ENCODE measurements at places on chromosomes 16 and 17. TPM values are rescaled to one million over a fixed set of nuclear protein-coding genes. Genes with fewer than 3 reads are reported as not detected.

KRTAP9-4 gene
- not detected for total RNA-seq

GP1BA gene
- not detected for total RNA-seq

DNA sequence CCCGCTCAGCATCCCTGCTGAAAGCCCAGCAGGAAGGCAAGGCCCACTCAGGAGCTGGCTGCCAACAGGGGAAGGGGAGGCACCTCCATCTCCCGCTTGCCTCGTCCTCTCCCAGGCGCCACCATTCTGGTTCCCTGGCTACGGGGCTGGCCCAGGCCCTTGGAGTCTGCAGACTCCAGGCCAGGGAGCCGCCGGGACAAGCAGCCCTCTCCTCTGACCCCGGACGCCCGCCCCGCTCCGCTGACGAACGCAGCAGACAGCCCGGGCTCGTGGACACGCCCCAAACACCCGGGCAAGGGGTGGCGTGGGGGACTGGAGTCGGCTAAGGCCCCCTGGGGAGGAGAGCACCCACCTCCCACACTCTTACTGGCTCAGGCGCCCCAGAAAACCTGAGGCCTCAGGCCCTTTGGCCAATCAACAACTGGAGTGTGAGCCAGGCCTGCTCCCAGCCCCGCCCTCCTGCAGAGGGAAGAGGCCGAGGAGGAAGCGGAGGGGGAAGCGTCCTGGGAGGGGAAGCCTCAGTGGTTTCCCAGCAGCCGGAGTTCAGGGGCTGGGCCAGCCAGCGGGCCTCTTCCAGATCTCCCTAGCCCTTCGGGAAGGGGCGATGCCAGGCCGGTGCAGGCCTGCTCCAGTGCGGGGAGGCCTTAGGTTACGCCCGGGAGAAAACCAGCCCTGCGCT, 4.2 kb downstream of the MNT start:
- DNase-seq: peak; percentile 72
- H3K4me1 ChIP-seq: peaks cover 43% of the 10 kb centered on the region
- H3K36me3 ChIP-seq: peaks cover 1% of the 10 kb centered on the region
- H3K27me3 ChIP-seq: no peaks in the 10 kb centered on the region
- peak overlapping the region; percentile 63 for H3K27ac ChIP-seq

DNA sequence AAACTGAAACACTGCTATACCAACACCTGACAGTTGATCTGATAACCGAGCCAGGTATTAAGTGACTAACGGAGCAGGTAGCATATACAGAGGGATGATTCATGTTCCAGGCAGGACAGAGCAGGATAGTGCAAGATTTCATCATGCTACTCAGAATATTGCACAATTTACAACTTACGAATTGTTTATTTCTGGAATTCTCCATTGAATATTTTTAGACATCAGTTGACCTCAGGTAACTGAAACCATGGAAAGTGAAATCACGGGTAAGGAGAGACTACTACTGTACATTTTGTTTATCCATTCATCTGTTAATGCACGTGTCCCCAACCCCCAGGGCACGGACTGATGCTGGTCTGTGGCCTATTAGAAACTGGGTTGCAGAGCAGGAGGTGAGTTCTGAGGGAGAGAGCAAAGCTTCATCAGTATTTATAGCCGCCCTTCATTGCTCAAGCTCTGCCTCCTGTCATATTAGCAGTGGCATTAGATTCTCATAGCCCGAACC, 14.5 kb upstream of the PPM1E start:
- no peak overlapping the region for H3K27ac ChIP-seq
- no peak overlapping the region for H3K4me3 ChIP-seq
- DNase-seq: no peak
- H3K27me3 ChIP-seq: no peaks in the 10 kb centered on the region
- no peaks in the 10 kb centered on the region for H3K4me1 ChIP-seq

DNA sequence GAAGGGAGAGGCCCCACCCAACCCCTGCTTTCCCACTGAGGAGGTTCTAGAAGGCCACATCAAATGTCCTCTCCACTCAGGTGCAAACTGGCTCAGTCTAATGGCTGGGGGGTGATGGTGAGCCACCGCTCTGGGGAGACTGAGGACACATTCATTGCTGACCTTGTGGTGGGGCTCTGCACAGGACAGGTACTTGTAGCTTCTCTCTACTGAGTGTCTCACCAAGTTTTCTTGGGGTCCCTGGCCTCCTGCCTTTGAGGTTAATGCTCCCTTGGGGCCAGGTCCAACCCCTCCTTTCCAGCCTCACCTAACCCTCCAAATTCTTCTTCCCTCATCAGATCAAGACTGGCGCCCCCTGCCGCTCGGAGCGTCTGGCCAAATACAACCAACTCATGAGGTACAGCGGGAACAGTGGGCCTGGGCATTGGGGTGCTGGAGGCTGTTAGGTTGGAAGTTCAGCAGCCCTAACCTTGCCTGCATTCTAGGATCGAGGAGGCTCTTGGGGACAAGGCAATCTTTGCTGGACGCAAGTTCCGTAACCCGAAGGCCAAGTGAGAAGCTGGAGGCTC, 5.7 kb downstream of the ENO3 start:
- H3K4me3 ChIP-seq: no peak overlapping the region
- H3K36me3 ChIP-seq: peaks cover 6% of the 10 kb centered on the region
- H3K4me1 ChIP-seq: peaks cover under 1% of the 10 kb centered on the region

- peak; percentile 42 for DNase-seq
- peak overlapping the region; percentile 36 for H3K4me3 ChIP-seq
- H3K27ac ChIP-seq: no peak overlapping the region
- H3K36me3 ChIP-seq: peaks cover 1% of the 10 kb centered on the region
These were observed 7.1 kb upstream of the TMC5 start for GRCh38 chr16:19410435-19411171.

- peaks cover 5% of the 10 kb centered on the region for H3K27me3 ChIP-seq
- H3K27ac ChIP-seq: no peak overlapping the region
- H3K4me3 ChIP-seq: no peak overlapping the region
- no peaks in the 10 kb centered on the region for H3K36me3 ChIP-seq
- no peaks in the 10 kb centered on the region for H3K4me1 ChIP-seq
These were observed 36.2 kb downstream of the PPL start for GRCh38 chr16:4900750-4901149.

- H3K36me3 ChIP-seq: peaks cover 48% of the 10 kb centered on the region
- H3K27ac ChIP-seq: no peak overlapping the region
- no peaks in the 10 kb centered on the region for H3K27me3 ChIP-seq
- H3K4me3 ChIP-seq: no peak overlapping the region
- no peaks in the 10 kb centered on the region for H3K4me1 ChIP-seq
These were observed 16.6 kb upstream of the TXNDC11 start for GRCh38 chr16:11759163-11759834.

- H3K4me1 ChIP-seq: peaks cover 70% of the 10 kb centered on the region
- no peak overlapping the region for H3K4me3 ChIP-seq
- peaks cover 20% of the 10 kb centered on the region for H3K36me3 ChIP-seq
- DNase-seq: no peak
- no peaks in the 10 kb centered on the region for H3K27me3 ChIP-seq
- H3K27ac ChIP-seq: no peak overlapping the region
These were observed 26.2 kb downstream of the YWHAE start for GRCh38 chr17:1373707-1374237.

GRCh38 chr17:8835631-8836364, 31.7 kb downstream of the PIK3R6 start:
- no peak overlapping the region for H3K4me3 ChIP-seq
- no peak overlapping the region for H3K27ac ChIP-seq
- H3K27me3 ChIP-seq: no peaks in the 10 kb centered on the region
- DNase-seq: peak; percentile 26

DNA sequence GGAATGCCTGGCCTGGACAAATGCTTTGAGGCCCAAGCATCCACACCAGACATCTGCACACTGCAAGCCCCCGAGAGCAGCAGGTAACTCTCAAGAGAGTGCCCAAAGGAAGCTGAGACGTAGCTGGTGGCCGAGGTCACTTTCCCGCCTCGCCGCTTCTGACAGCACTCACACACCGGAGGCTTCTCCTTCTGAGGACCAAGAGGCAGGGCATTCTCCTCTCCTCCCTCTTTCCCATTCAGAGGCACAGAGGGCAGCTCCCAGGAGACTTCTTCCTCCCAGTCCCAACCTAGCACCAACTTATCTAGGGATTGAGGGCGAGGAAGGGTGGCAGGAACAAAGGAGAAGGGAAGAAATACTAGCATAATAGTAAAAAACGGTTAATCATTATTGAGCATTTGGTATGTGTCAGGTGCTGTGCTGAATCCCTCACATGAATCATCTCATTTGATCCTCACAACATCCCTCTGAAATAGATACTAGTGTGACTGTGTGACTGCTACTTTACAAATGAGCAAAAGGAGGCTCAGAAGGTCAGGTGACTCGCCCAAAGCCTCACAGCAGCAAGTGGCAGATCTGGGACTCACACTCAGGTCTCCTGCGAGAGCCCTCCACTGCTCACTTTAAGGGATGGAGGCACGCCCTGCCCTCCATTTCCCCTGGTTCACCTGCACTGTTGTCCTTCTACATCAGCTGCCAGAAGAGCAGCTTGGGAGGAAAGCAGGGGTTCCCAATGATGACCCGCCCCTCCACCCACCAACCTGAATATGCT, 41.8 kb downstream of the MYO18A start:
- H3K27ac ChIP-seq: peak overlapping the region; percentile 92
- H3K36me3 ChIP-seq: peaks cover 5% of the 10 kb centered on the region
- H3K4me3 ChIP-seq: peak overlapping the region; percentile 97
- H3K4me1 ChIP-seq: peaks cover 66% of the 10 kb centered on the region
- H3K27me3 ChIP-seq: no peaks in the 10 kb centered on the region

DNA sequence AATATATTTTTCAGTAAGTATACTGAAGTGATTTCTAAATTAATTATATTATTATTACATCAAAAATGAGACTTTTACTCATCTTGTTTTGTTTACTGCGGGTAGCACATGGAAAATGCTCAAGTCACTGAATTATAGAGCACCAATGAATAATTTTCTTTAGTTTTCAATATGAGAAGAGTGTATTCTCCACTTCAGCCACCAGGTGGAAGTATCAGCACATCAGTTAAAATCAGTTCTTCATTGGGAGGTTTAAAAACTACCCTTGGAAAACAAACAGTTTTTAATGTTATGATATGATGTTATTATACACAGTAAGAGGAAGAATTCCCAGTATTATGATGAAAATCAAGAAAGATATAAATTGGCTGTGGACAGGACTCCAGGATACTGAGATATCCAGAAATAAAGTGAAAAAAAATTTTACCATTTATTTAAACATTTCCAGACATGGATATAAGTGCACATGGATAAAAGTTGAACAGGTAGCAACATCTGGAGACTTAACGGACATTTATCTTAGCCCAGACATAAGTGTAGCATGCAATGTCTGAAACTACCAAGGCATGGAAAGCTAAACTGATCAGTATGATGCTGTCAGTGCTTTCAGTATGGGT, 467.3 kb downstream of the KCNJ2 start:
- DNase-seq: no peak
- H3K27ac ChIP-seq: no peak overlapping the region
- no peaks in the 10 kb centered on the region for H3K4me1 ChIP-seq
- H3K4me3 ChIP-seq: no peak overlapping the region
- no peaks in the 10 kb centered on the region for H3K36me3 ChIP-seq

- H3K4me1 ChIP-seq: no peaks in the 10 kb centered on the region
- no peaks in the 10 kb centered on the region for H3K27me3 ChIP-seq
- H3K27ac ChIP-seq: no peak overlapping the region
- H3K36me3 ChIP-seq: no peaks in the 10 kb centered on the region
- no peak overlapping the region for H3K4me3 ChIP-seq
- no peak for DNase-seq
These were observed 405.0 kb downstream of the WWOX start for GRCh38 chr16:78504401-78504851.

All from activated CD8-positive, alpha-beta memory T cell treated with anti-CD3 and anti-CD28 coated beads, Interleukin-2, amount 10 ng/mL, durations not matched to agents 7 days and 5 days (primary cell).